ENCODE measurements at places on chromosomes 6 and 20.

GRCh38 chr6:11586117-11586516, 48.6 kb downstream of the TMEM170B start:
- DNase-seq = no peak

GRCh38 chr20:20780127-20780824, 67.8 kb upstream of the RALGAPA2 start:
- no peak for DNase-seq

- DNase-seq = no peak
Observed at GRCh38 chr20:31972471-31973021, 4.6 kb downstream of the XKR7 start.

GRCh38 chr6:16793828-16794412, 32.7 kb upstream of the ATXN1 start:
- no peak for DNase-seq

GRCh38 chr6:118709859-118710350, 58.5 kb upstream of the CEP85L start:
- no peak for DNase-seq

GRCh38 chr6:78561015-78561414, 306.3 kb upstream of the IRAK1BP1 start:
- no peak for DNase-seq

Measured in SHP77 treated with DMSO at 0.1 percent for 48 hours (cell line).